ENCODE measurements at places on chromosomes 1 and 21.

- H3K4me1 ChIP-seq, result no peaks in the 10 kb centered on the region
- H3K4me3 ChIP-seq, result no peak overlapping the region
- no peaks in the 10 kb centered on the region for H3K27me3 ChIP-seq
- H3K27ac ChIP-seq, result no peak overlapping the region
- DNase-seq, result no peak
- H3K36me3 ChIP-seq, result no peaks in the 10 kb centered on the region
Observed at GRCh38 chr1:113542221-113542701, 151.9 kb downstream of the MAGI3 start.

GRCh38 chr1:94265906-94266305 is 28.5 kb upstream of the ARHGAP29 start:
- H3K36me3 ChIP-seq, result no peaks in the 10 kb centered on the region
- H3K27ac ChIP-seq, result no peak overlapping the region
- no peak for DNase-seq
- no peaks in the 10 kb centered on the region for H3K4me1 ChIP-seq
- H3K4me3 ChIP-seq, result no peak overlapping the region

- H3K4me1 ChIP-seq, result peaks cover 24% of the 10 kb centered on the region
- H3K27me3 ChIP-seq, result no peaks in the 10 kb centered on the region
- no peak for DNase-seq
- no peak overlapping the region for H3K4me3 ChIP-seq
- H3K27ac ChIP-seq, result no peak overlapping the region
Observed at GRCh38 chr1:234719454-234720251, 109.7 kb upstream of the IRF2BP2 start.

- no peaks in the 10 kb centered on the region for H3K36me3 ChIP-seq
- no peak overlapping the region for H3K27ac ChIP-seq
- no peak for DNase-seq
- no peaks in the 10 kb centered on the region for H3K4me1 ChIP-seq
- H3K27me3 ChIP-seq, result no peaks in the 10 kb centered on the region
Observed at GRCh38 chr21:32894321-32894720, 122.8 kb upstream of the PAXBP1 start.
